ENCODE measurements at places on chromosomes 4 and X.

- DNase-seq = no peak
These were observed 4.2 kb upstream of the CFP start for GRCh38 chrX:47633689-47634590.

- DNase-seq = no peak
These were observed 493.4 kb downstream of the IQCM start for GRCh38 chr4:149322203-149322602.

- no peak for DNase-seq
These were observed 30.4 kb downstream of the SH3TC1 start for GRCh38 chr4:8229331-8229975.

DNA sequence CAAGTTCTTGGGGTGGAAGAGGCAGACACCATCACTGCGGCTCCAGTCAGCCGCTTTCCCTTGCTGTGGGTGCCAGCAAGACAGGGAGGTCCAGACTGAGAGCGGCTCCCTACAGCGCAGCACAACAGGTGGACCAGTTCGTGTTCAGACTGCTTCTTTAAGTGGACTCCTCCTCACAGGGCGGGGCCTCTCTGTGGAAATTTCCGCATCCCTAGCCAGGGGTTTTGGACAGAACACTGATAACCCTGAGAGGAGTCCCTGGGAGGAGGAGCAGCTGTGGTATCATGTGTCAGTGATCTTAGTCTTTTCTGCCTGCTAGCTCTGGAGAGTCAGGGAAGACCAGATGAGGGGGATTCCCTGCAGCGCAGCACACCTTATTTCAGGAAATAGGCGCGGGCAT is 48.5 kb downstream of the MAGEC2 start:
- no peak for DNase-seq

- DNase-seq = no peak
These were observed 52.9 kb downstream of the MAP7D2 start for GRCh38 chrX:20063716-20064351.

- no peak for DNase-seq
These were observed 483.3 kb downstream of the KLHL13 start for GRCh38 chrX:117633277-117633676.

DNA sequence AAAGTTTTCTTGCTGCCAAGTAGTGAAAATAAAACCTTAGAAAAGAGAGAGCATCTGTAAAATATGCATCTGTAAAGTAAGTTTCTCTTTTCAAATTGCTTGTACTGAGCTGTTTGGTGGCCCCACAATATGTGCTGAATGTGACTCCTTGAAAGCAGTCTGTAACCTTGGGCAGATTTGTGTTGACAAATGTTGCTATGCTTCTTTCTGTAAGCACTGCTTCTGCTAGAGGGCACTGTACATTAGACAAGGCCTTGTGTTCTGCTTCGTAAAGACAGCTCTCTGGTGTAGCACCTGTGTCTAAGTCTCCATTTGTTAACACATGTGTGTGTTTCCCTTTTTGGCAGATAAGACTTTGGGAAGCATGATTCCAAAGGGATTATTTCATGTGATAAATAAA is 56.6 kb upstream of the NRK start:
- peak; percentile 31 for DNase-seq

GRCh38 chr4:109302361-109303139 is at the start of gene COL25A1:
Gene COL25A1, minus strand, starts transcription at chr4:109302658.
- DNase-seq = peak; percentile 64

DNA sequence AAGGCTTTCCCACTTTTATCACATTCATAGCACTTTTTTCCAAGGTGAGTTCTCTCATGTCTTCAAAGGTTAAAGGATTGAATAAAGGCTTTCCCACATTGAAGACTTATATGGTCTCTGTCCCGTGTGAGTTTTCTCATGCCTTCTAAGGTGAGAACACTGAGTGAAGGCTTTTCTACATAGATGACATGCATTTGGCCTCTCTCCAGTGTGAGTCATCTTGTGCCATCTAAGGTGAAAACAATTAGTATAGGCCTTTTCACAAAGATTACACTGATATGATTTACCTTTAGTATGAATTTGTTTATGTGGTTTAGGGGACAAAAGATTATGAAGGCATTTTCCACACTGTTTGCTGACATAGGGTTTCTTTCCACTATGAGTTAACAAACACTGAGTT is 21.2 kb downstream of the USP17L30 start:
- no peak for DNase-seq

DNA sequence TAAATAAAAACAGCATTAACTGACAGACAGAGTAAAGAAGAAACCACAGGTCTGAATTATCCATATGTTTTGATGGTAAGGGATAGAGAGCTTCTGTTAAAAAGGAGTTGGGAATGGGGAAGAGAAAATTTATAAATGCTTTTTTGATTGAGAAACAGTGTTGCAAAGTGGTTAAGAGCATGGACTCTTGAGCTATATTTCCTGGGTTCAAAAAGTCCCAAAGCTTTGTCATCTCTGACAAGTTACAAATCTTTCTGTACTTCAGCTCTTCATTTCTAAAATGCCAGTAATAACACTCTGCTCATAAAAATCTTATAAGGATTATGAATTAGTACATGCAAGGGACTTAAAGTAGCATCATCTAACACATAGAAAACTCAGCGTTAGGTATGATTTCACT is 62.2 kb downstream of the N4BP2 start:
- DNase-seq = no peak

GRCh38 chrX:24702362-24703184 is 8.9 kb downstream of the POLA1 start:
- DNase-seq = no peak

DNA sequence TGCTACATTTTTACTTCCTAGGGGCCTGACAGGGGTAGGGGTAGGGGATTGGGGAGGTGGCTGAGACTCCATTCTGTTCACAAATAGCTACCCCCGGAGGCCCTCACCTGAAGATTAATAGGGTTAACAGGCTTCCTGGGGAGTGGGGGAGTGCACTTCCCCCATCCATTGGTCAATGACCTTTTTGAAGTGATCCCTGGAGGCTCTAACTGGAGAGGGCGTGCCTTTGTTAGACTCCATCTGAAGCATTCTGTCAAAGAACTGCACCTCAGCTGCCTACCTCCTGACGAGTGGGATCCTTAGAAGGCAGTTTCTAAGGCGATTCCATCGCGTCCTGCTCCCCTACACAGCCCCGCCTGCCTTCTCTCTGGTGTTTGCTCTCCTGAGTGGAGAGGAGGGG is 10.0 kb upstream of the MTM1 start:
- DNase-seq = no peak

DNA sequence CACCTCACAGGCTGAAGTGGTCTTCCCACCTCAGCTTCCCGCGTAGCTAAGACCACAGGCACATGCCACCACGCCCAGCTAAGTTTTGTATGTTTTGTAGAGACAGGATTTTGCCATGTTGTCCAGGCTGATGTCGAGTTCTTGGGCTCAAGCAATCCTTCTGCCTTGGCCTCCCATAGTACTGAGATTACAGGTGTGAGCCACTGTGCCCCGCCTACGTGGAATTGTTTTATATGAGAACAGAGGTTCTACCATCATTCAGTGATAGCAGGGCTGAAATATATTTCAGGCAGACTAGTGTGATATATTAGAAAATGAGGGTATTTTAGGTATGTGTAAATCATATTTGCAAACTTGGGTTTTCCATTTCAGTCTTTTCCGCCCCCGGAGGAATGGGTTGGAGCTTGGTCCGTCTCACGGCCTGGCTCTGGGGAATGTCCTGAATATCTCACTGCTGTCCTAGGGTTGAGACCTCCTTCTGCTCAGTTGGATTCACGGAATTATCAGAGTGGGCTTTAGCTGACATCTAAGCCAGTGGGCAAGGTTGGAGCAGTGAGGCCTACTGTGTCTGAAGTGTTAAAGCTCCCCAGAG is 19.9 kb downstream of the NSD2 start:
- no peak for DNase-seq

- DNase-seq = peak; percentile 21
These were observed at the start of gene HHIP for GRCh38 chr4:144645631-144646522. Gene HHIP, plus strand, starts transcription at chr4:144646156. Its CDS starts 520 bp downstream, at chr4:144646676.

All from amniotic epithelial cell (primary cell).